Stimulated activated CD8-positive, alpha-beta memory T cell treated with anti-CD3 and anti-CD28 coated beads, Interleukin-7, amount 100 ng/mL, for 1 hour (primary cell): ENCODE measurements at places on chromosomes 13 and 19.

DNA sequence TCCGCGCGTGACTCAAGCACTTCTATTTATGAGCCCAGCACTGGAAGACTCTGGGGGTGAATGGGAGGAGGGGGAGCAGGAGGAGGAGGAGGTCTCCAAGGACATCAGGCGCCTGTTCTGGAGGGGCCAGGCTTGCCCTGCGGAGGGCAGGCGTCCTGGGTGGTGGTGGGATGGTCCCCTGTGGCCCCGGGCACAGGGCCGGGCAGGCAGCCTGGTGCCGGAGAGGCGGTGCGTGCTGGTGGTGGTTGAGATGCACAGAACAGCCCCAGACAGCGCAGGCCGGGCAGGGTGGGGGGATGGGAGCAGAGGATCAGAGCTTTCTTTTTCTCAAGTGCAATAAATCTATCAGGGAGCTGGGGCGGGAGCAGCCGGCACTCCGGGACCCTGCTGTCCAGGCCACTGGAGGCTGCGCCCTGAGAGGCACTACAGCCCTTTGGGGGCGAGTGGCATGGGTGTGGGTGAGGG, 14.0 kb downstream of the NKPD1 start:
- no peak for DNase-seq

GRCh38 chr19:49596954-49597702, 6.1 kb downstream of the PRR12 start:
- DNase-seq: no peak

DNA sequence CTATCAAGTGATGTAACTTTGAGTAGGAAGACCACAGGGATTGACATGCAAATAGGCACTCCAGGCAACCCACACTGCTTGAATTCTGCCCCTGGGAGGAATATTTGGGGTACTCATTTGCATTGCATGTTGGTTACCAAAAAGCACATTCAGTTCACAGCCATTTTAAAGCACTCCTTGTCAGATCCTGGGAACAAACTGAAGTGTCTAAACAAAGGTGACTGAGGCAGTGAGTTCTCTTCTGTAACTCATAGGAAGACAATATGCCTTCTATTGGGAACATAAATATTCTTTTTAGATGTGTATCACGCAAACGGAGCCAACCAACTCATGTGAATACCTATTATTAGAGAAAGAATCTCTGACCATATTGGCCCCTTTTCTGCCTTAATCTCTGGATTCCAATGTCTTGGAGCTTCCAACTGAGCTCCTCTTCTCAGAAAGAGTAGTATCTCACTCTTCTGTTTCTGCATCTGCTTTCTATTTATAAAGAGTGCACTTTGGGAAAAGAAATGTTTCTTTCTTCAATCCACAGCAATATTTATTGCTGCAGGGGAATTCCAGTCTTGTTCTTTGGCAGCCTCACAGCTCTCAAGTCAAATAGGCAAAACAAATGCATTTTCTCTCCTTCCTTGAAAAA, 125.7 kb upstream of the NBEA start:
- DNase-seq: no peak

- DNase-seq: no peak
Observed at GRCh38 chr13:76271728-76272232, 614.4 kb downstream of the KCTD12 start.

DNA sequence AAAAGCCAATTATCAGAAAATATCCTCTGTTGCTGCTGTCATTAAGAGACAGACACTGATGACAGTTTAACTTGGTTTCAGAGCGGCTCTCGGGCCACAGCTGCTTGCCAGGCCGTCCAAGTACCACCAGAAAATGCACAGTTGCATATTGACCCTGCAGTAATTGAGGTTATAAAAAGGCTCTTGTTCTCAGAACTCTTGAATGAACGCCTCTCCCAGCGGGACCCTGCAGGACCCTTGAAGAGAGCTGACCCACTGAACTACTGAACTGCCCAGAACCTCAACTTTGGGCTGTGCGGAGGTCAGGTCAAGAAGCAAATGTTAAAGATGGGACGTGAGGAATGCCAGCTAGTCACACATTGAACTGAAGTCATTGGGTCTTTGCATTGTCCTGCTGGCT, 1559.0 kb upstream of the SLC10A2 start:
- DNase-seq: no peak

GRCh38 chr13:107023335-107023734, 455.4 kb upstream of the ARGLU1 start:
- DNase-seq: no peak

DNA sequence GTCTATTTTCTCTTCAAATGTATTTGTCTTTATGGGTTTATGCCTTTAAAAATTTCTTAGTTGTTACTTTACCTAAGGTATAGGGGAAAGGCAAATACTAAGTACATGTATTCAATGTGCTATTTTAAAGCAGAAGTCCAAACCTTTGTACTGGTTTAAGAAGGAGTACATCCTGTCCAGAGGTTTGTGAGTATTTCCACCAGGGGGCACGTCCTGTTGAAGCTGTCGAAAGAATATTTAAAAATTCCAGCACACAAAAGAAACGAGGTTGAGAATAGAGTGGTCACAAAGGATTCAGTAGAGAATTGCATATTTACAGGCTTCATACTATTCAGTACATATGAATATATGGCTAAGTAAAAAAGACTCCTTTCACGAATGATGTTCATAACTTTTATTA, 59.8 kb downstream of the URI1 start:
- DNase-seq: no peak

- no peak for DNase-seq
Observed at GRCh38 chr13:35976126-35976525, 155.1 kb downstream of the DCLK1 start.

- no peak for DNase-seq
Observed at GRCh38 chr19:10390652-10391286, 10.4 kb upstream of the TYK2 start.

GRCh38 chr13:106507560-106508274, 27.7 kb downstream of the EFNB2 start:
- no peak for DNase-seq

GRCh38 chr13:52947921-52948373, 80.7 kb upstream of the OLFM4 start:
- DNase-seq: no peak

- DNase-seq: no peak
Observed at GRCh38 chr13:33639626-33640080, 178.3 kb upstream of the RFC3 start.

GRCh38 chr19:2952953-2953481, 8.2 kb upstream of the ZNF77 start:
- no peak for DNase-seq

- peak; percentile 1 for DNase-seq
Observed at GRCh38 chr13:21344662-21345176, 114.4 kb downstream of the ZDHHC20 start.

DNA sequence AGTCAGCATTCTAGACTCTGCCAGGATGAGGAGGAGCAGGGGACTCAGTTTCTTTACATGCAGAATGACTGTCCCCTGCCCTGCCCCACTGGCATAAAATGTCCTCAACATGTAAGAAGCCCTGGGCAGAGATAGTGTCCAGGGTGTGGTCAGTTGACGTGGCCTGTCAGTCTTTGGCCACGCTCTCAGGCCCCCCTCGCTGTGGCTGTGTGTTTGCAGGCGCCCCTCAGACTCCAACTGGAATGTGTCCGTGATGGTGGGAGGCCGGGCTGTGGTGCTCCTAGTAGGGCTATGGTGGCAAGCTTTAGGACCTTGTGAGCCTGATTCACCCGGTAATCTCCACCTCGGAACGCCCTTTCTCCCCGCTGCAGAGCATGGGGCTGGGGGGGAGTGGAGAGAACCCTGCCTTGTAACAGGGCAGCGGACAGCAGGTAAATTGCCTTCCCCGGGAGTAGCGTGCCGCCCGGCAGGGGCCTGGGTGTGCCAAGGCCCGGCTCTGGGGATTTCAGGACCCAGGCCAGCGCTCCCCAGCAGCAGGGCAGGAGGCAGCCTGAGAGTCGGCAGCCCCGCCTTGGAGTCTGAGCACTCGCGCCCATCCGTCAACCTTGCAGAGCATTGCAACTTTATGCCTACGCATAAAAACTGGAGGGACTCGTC, 62.3 kb downstream of the CHST8 start:
- DNase-seq: no peak

- no peak for DNase-seq
Observed at GRCh38 chr13:76816394-76816793, 69.8 kb downstream of the KCTD12 start.

GRCh38 chr13:23667750-23668149, 97.5 kb downstream of the TNFRSF19 start:
- DNase-seq: no peak

GRCh38 chr13:28413999-28414398, 80.9 kb downstream of the FLT1 start:
- no peak for DNase-seq

GRCh38 chr19:42177686-42178019, 39.8 kb downstream of the DEDD2 start:
- DNase-seq: no peak

- no peak for DNase-seq
Observed at GRCh38 chr19:591099-591958, 1.6 kb downstream of the HCN2 start.

GRCh38 chr19:53646144-53646543, 14.3 kb downstream of the DPRX start:
- DNase-seq: no peak

- DNase-seq: no peak
Observed at GRCh38 chr19:47542030-47542475, 27.2 kb upstream of the NAPA start.

DNA sequence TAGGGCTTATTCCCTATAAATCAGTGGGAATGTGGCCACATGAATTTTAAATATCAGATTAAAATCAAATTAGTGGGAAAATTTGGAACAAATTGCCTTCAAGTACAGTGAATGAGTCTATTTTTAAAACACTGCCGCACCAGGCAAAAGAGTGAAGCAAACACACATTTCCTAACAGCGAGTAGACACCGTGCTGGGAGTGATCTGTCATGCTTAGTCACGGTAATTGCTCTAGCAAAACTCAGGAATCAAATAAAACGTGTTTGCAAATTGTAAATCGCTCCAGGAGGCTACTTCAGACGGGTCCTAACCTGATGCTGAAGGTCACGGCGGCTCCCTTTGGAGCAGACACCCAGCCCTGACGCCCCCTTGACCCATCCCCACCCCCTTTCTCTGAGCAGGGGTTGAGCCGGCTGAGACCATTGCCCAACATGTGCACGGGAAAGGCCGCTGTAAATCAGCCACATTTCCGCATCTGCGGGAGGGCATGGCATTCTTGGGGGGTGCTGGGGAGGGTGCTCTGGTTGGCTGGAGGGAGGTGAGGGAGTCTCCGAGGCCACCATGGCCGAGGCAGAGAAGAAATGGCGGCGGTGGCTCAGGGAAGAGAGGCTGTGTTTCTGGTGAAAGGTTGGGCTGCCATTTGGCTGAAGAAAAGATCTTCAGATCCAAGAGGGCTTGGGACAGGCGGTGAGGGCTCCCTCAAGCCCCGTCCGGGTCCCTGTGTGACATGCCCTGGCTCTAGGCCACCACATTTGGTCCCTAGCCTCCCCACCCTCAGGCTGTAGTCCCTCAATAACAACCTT, 8.9 kb downstream of the CEBPA start:
- DNase-seq: no peak

DNA sequence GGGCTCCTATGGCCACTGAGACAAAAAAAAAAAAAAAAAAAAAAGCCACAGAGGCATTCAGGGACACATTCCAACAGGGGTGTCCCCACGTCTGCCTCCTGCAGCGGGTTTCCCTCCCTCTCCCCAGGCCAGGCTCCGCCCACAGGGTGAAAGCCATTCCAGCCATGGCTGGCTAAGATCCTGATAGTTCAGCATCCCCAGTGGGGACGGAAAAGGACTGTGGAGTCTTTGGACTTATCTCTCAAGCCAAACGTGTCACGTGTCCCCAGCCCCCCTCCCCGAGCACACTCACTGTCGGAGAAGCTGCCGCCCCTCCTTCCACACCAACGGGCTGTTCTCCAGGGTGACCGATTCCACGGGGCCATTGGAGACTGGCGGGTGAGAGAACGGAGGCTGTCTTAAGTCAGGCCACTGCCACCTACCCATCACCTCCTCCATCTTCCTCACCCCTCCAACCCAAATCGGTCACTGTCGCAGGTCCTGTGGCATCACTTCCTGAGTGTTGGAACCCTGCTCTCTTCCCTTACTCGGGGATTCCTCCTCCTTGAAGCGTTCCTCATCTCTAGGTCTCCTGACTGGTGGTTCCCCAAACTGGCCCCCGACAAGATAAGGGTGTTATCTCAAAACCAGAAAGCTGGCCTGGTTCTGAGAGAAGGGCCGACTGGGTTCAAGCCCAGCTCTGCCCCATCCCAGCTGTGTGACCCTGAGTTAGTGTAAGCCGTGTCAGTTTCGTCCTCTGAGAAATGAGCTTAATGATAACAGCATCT, 9.1 kb upstream of the FKRP start:
- DNase-seq: no peak

DNA sequence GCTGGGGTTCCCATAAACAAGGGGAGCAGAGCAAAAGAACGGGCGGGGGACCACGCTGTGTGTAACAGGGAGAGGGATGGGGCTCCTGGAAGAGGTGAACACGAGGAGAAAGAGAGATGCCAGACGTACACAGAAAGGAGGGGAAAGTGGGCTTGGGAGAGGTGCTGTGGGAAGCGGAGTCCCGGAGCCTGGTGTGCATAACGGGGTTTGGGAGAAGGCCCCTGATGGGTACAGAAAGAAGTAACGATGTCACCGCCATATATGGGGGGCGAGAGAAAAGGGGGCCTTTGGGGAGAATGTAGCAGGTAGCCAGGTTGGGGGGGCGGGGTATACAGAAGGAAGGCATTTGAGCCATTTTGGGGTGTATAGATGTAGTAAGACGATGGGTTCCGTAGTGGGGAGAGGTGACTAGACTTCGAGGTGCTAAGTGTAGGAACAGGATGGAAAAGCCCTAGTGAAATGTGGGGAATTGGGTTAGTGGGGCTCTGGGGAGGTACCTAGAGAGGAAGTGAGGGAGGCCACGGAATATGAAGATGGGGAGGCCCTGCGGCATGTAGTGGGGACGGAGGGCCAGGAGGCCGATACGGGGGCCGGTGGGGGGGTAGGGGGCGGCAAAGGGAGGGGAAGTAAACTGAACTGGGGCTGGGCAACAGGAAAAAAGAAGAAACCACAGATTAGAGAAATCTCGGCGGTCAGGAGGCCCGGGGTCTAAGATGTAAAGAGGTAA, 787 bp downstream of the ZNF580 start:
- DNase-seq: no peak

DNA sequence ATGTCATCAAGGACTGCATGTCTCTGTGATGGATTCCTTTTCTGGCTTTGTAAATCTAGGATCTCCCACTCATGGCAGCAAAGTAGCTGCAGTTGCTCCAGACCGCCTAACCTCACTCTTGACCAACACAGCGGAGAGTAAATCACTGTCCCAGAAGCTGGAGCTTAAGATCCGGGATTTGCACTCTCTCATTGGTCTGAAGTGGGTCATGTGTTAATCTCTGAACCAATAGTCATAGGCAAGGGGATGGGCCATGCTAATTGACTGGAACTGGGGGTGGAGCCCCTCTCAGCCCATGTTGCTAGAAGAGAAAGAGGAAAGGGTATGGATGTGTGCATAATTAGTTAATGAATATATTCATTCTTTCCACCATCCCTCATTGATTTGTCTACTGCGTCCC, 34.0 kb downstream of the VAV1 start:
- DNase-seq: no peak

GRCh38 chr13:42985312-42986175, 6.5 kb downstream of the EPSTI1 start:
- DNase-seq: no peak

GRCh38 chr13:113849981-113850721, 13.7 kb downstream of the GAS6 start:
- no peak for DNase-seq
